ENCODE measurements at places on chromosomes 5 and 9.

DNA sequence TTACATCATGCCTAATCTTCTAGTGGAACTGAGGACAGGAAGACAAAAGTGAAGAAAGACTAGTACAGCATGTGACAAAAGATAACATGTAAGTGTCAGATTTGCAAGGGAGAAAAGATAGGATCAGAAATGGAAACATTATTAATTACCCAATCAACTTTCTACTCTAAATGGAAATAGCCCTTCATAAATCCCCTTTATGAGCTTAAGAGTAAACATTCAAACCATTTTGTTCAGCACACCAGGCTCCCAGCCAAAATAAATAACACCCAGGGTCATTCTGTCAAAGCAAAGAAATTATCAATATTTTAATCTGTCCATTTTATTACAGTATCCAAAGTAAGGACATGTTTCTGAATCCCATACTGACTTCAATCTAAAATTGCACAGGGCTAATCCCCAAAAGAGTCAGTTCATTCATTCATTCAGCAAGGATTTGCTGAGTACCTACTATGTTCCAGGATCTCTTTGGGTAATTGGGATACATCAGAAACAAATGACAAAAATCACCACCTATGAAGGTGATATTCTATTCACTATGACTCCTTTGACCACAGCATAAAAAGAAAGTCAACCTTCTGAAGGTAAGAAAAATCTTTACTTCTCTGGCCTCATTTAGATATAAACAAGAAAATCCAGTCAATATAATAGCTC is 5.3 kb downstream of the PRELID2 start:
- no peak for DNase-seq

- no peak for DNase-seq
These were observed 38.3 kb downstream of the RXRA start for GRCh38 chr9:134364391-134365114.

DNA sequence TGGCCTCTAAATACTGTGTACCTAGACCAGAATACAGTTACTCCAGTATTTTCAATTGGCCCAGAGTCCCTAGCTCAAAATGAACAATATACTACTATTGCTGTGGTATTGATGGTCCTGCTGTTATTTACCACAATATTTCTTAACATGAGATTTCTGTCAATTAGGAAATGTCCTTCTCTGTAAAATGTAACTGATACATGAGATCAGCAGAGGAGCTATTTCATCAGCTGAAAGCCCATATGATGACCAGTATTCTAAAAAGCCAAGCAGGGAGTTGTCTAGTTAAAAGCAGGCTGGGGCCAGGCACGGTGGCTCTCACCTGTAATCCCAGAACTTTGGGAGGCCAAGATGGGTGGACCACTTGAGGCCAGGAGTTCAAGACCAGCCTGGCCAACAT is 187.7 kb upstream of the PTGER4 start:
- DNase-seq = no peak

- DNase-seq = no peak
These were observed 52.0 kb downstream of the PTTG1 start for GRCh38 chr5:160473681-160474080.

GRCh38 chr5:132388244-132389050 is 18.9 kb downstream of the SLC22A5 start:
- DNase-seq = no peak

DNA sequence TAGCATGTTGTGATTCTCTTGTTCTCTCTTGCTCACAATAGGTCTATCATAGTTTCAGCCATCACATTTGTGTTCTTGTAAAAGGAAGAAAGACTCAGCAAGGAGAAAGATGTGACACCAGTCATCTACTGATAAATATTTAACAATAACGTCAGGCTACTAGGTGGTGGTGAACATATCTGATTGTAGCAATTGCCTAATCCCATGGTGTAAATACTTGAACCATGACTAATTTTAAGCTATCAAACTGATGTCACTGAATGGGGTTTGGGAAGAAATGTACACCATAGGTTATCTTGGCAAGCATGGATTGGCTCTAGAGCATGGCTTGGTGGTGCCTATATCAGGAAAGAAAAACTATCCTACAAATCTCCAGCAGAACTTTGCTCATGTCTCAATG is 16.6 kb downstream of the DMRTA1 start:
- no peak for DNase-seq

DNA sequence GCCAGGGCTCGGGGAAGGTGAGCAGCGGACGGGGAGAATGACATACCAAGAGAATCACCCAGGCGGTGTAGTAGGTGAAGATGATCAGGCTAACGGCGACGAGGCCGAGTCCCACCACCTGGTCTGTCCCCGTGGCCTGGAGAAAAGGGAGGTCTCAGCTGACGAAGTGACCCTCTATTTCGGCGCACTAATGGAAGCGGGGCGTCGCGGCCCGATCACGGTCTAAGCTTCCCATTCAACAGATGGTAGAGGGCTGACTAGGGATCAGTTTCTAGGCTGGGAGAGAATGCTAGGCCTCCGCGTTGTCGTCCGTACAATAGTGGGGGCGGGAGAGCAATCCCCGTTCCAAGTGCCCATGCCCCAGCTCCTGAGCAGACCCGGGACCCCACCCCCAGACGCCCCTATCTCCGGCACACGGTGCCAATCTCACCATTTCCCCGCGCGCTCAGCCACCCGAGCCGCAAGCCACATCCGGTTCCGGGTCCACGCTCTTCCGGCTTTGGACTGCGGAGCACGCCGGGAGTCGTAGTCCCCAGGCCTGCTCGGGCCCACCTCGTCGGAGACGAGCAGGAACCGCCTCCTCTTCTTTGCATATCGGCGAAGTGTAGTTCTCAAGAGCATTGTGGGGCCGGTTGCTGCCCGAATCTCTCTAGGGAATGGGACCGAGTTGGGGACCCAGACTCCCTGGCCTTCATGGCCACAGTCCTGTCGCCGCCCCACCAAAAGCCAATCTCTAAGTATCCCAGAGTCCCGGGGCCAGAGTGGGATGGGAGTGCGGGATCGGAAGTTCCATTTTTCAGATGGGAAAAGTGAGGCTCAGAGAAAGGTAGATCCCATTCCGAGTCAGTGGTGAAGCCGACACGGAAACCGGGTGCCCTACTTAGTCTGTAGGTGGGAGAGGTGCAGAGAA is at the start of gene DPM2:
DPM2 (minus strand) TSS at position 467 of the 910 bp plus-strand sequence; CDS start at position 433, 34 bp downstream.
- peak; percentile 85 for DNase-seq

DNA sequence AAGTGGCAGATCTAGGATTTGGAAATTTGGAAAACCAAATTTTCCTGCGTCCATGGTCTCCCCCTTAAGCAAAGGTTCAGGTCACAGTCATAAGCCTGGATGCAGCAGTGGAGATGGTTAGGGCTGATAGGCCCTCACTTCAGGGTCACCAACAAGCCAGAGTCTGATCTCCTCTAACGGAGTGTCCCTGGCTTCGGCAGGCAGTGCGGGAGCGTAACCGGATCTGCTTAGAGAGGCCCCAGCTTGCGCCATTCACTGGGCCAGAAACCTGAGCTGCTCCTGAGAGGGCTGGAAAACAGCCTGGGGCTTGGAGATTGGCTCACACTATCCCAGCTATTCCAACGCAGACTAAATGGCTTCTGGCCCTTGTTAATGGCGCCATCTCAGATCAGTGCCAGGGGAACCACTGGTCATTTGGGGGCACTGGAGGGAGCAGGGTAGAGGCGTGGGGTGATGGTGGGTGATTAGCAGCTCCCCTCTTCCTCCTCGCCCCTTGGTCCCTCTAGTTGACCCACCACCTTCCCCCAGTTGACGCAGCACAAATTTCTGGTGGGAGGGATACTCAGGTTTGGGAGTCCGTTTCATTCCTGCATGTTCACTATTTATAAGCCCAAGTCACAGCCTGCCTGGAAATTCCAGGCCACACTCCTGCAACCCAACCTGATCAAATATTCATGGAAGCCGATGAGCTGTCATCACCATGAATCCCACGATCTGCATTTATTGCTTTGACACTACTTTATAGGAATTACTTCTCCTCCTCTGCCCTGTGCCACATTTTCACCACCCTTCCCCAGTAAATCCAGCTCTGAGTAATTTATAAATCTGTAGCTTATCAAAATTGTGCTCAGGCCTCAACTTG is 134.6 kb upstream of the CPEB4 start:
- DNase-seq = no peak

GRCh38 chr5:2914981-2915484 is 163.6 kb upstream of the IRX2 start:
- DNase-seq = no peak

GRCh38 chr9:125099816-125100215 is 43.5 kb downstream of the SCAI start:
- no peak for DNase-seq

- no peak for DNase-seq
These were observed 13.4 kb downstream of the UBE2QL1 start for GRCh38 chr5:6461793-6462650.

DNA sequence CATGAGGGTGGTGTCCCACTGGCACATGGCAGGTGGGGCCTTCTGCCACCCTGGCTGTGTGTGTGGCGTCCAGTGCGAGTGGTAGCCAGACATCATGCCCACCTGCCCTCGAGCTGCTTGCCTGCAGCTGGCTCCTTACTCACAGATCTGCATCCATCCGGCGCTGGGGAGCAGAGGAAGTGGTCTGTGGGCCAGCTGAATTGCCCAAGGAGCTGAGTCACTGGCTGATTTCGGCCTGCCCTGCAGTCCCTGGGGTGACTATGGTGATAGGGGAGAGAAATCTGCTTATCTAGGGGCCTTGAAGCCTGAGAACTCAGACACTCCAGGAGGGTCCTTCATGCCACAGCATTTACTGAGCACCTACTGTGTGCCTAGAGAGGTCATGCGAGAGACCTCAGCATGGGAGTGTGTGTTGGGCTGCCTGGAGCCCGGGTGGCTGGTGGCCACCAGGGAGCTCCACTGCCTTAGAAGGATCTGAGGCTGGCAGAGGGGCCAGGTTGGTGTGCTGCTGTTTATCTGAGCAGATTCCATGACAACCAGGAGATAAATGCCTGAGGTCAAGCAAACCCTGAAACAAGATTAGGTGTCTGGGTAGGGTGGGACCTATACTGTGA is 57.1 kb downstream of the SLC22A5 start:
- peak; percentile 65 for DNase-seq

- DNase-seq = no peak
These were observed 14.9 kb downstream of the CMYA5 start for GRCh38 chr5:79704553-79704952.

DNA sequence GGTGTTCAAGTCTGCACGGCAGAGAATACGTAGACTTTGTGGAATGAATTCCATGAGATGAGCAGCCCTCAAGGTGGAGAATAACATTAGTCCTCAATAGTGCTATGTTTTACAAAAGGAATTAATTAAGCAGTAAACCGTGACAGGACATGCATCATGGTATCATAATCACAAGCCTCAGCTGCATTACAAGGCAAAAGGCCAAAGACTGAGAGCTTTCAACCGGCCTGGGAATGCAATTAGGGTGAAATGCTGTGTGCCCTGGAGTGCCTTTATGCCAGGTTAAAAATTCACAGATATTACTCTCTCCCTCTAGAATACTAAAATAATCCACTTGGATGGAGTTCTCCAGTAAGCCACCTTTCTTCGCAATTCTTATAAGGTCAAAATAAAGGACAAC is 270.6 kb downstream of the MLLT3 start:
- DNase-seq = no peak

DNA sequence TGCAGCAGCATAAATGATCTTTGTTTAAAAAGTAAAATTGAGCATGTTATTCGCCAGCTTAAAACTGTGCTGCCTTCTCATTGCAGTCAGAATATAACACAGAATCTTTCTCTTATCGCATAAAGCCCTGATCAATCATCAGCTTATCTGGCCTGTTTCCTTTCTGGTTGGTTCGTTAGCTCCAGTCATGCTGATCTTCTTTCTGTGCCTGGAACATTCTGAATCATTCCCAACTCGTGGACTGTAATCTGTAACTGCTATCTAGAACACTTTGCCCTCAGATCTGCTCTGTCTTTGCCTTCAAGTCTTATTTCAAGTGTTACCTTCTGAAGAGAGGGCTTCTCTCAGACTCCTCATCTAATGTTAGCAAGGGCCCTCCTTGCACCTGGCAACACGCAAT is 11.9 kb upstream of the FER start:
- DNase-seq = no peak

- DNase-seq = no peak
These were observed 119.6 kb upstream of the PITX1 start for GRCh38 chr5:135153661-135154060.

GRCh38 chr9:9002826-9003583 is 1203.4 kb upstream of the DMAC1 start:
- DNase-seq = no peak

DNA sequence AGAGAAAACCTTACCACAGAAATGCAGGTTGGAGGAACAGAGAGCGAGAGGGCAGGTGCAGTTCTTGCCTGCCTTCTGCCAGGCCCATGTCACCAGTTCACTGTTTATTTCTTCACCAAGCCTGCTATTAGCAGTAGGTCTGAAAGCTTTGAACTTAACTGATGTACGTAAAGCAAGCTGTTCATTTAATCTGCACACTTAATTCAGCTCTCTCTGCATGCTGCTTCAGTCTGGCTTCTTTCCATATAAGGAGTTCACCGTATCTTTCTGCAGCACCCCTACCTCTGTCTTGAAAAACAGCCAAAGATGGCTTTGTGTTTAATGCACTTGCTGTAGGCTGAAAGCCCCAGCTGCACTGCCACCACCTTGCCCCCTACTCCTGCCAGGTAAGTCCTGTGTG is 205.1 kb downstream of the RAB3C start:
- DNase-seq = no peak

GRCh38 chr9:136544964-136545691 is 720 bp downstream of the NOTCH1 start:
- peak; percentile 72 for DNase-seq

GRCh38 chr5:154243736-154244135 is 53.2 kb downstream of the GALNT10 start:
- DNase-seq = no peak

- no peak for DNase-seq
These were observed 246.7 kb upstream of the ADRA1B start for GRCh38 chr5:159669559-159669958.

GRCh38 chr9:134167530-134167931 is 3.2 kb upstream of the RNU6ATAC start:
- no peak for DNase-seq

DNA sequence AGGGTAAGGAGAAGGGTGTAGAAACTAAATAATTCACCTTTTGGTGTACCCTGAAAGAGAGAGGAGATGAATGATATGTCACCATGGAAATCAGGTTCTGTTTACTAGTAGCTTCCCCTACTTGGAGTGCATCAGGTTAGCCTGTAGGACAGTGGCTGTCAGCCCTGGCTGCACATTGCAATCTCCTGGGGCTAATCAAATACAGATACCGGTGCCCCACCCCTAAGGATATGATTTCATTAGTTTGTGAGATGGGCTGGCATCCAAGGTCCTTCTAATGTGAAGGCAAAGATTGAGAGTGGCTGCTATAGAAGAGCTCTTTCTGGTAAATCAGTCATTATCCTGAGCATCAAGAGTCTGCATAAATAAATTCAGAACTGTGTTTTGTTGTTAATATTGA is 47.2 kb downstream of the INSYN2B start:
- no peak for DNase-seq

DNA sequence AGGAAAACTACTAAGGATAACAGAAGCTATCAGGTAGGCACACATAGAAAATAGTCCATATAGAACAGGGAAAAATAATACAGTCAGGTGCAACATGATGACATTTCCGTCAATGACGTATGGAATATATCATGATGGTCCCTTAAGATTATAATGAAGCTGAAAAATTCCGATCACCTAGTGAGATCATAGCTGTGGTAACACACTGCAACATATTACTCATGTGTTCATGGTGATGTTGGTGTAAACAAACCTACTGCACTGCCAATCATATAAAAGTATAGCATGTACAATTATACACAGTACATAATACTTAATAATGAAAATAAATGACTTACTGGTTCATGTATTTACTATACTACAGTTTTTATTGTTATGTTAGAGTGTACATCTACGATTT is 60.0 kb downstream of the MEGF9 start:
- DNase-seq = no peak
